GM23248 (cell line): ENCODE measurements at places on chromosomes 3 and 15.

- peak; percentile 41 for DNase-seq
Observed at GRCh38 chr3:113354307-113354706, 87.0 kb downstream of the CFAP44 start.

DNA sequence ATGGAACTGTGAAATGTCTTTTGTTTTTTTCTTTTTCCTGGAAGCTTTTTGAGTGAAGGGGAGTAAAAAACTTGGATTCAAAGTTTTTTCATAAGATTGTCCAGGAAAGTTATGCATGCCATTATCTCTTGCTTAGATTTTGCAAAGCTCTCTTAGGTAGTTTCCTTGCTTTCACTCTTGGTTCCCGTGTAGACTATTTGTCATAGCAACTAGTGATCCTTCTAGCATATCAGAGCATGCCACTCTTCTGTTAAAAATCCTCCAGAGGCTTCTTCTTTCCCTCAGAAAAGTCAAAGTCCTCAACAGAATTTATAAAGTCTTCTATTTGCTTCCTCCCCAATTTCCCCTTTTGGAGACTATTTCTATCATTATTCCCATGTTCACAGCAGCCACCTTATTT lies 21.1 kb downstream of the GTF2E1 start:
- DNase-seq, result no peak

- no peak for DNase-seq
Observed at GRCh38 chr3:61522060-61522459, 39.3 kb upstream of the PTPRG start.

- no peak for DNase-seq
Observed at GRCh38 chr15:25181293-25182097, 226.7 kb downstream of the SNRPN start.

GRCh38 chr3:55875113-55875512 lies 388.0 kb upstream of the WNT5A start:
- no peak for DNase-seq

DNA sequence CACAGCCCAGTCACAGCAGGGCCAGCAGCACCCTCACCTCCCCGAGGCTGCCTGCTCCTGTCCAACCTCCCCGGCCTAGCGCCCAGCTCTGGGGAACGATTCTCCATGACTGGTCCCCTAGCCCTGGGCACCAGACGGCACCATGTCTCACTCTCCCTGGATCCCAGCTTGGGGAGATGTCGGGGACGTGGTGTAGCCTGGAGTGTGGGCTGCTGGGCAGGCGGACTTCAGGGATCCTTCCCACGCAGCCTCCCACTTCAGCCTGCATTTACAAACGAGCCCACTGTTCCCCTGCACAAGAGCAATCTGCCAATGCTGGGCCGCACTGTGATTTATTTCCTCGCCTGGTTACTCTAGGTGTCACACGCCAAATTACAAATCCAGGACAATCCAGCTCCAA lies 31.3 kb downstream of the NUP210 start:
- DNase-seq, result no peak

DNA sequence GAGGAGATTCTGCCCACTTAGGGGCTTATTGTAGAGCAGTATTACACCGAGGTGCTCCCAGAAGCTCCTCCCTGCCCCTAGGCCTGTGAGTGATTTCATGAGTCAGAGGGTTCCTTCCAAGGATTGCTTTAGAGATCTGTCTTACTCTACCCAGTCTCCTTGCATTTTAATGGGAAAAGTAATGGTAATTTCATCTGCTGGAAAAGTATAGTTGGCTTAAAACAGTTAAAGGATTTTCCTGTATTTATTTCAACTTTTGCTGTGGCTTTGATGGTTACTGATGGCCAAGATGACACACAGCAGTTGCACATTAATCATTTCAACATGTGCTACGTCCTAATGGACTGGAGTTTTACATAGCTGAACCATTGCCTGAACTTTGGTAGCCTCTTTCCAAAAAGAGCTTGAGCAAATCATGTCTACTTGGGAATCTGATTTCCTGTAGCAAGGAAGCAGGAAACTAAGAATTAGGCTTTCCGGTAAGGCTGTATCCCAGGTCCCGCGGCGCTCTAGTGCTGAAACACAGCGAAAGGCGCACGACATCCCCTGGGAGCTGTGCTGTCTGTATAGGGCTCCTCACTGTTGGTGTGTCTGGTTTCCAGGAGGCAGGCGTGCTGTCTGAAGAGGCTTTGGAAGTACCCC lies 9.2 kb upstream of the PGPEP1L start:
- peak; percentile 84 for DNase-seq

DNA sequence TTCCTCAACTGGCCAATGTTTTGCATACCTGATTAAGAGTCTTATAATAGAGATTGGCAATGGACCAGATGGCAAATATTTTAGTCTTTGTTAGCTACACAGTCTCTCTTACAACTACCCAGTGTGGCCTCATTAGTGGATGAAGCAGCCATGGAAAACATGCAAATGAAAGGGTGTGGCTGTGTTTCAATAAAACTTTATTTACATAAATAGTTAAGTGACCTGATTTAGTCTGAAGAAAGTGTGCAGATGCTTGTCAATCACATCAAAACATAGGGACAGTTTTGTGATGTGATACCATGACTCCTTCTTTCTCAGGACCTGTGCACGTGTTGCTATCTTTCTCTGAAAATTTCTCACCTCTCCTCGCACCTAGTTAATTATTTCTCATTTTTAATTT lies 309.8 kb upstream of the GRM7 start:
- DNase-seq, result no peak

DNA sequence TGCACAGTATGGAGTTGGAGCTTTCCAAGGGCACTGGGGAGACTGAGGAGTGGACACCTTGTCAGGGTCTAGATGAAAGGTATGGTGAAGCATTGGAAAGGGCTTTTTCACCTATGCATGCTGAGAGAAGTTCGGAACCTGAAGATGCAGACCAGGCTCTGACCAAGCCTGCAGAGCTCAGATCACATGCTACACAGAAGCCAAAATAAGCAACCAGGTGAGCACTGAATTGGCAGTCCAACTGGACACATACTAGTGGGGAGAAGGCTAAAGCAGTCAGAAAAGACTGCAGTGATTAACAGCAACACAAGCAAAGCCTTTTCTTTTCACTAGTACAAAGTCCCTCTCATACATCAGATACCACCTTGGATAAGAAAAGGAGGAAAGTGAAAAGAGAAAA lies 238.3 kb upstream of the PLSCR5 start:
- DNase-seq, result no peak

DNA sequence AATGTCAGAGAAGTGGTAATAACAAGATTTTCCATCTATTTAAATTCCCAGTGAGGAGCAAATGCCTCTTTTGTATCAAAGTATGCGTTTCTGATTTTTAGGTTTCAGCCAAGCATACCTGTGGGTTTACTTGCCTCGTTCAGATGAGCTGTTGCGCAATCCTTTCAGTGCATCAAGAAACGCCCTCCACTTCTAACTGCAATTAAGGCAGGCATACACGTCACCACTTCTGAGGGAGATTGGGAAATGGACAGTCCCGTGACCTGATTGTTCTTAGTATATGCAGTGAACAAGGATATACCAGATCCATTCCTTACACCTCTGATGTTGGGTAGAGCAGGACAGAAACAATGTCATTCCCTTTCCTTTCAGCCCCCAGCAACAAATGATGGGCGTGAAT lies 219.0 kb downstream of the ITPR1 start:
- DNase-seq, result peak; percentile 90

DNA sequence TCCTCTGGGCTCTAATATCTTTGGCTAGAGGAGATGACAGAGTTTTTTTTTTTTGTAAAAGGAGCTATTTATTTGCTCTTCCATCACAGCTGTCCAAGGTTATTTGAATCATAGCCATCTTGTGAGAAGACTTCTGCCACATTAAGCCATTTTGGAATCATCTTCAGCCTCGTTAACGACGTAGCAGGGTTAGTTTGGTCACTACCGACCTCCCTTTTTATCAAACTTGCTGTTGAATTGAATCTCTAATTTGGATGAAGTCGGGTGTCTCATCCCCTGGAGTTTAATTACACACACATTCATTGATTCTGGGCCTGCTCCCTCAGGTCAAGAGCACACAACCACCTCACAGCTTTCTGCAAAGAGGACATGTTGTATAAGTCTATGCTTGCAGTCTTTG lies 238.7 kb downstream of the CPNE4 start:
- DNase-seq, result no peak

- no peak for DNase-seq
Observed at GRCh38 chr3:15083252-15083651, 15.7 kb downstream of the RBSN start.

DNA sequence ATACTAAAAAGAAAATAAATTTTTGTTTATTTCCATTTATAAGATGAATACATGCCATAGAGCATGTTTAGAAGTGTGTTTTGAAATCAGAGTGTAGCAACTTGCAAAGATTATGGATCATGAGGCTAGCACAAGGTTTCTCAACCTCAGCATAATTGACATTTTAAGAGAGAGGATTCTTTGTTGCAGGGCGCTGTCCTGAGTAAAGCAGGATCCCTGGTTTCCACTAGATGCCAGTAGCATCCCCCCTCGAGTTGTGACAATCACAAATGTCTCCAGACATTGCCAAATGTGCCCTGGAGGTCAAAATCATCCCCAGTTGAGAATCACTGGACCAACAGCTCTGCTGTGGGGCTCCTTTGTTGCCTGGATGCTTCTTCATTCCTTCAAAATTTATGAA lies 128.5 kb upstream of the RBMS3 start:
- no peak for DNase-seq

DNA sequence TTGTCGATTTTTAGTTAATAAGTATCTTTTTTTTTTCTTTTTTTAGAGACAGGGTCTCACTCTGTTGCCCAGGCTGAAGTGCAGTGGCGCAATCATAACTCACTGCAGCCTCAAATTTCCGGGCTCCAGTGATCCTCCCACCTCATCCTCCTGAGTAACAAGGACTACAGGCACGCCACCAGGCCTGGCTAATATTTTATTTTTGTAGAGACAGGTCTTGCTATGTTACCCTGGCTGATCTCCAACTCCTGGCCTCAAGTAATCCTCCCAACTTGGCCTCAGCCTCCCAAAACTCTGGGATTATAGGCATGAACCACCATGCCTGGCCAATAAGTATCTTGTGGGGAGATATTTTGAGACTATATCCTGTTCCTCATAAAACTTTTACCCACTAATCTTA lies 29.4 kb upstream of the ARID3B start:
- no peak for DNase-seq

GRCh38 chr15:98628216-98628615 lies 20.1 kb upstream of the IGF1R start:
- DNase-seq, result peak; percentile 6

DNA sequence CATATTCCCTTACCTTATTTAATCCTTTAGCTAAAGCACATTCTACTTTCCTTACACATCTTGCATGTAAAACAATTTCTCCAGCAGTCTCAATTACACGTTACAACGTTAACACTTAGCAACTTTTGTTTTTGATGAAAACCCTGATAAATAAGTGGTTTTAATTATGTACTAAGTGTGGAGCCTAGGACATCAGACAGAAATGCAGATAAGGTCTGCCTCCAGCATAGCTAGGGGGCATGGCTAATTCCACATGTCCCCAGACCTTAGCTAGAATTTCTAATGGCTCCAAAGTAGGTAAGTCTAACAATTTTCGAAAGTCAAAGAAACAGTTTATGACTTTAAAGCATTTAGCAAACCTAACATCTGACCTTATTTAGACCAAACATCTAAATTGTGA lies 77.4 kb upstream of the TERB2 start:
- DNase-seq, result no peak

DNA sequence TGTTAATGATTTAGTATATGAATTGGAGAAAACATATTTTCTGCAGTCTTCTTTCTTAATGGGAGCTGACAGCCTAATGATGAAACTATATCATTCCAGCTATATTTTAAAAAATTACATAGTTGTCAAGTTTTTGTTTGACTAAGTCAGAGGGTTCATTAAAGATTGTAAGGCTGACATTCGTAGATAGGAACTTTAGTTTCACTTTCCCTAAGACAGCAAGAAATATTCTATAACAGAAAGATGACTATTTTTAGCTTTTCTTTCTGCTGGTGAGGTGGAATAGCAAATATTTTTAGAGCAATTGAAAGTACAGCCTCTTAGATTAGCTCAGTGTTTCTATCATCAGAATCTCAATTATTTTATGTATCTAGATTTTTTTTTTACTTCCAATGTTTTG lies 60.2 kb downstream of the PIAS1 start:
- DNase-seq, result peak; percentile 68

GRCh38 chr15:91282486-91282885 lies 182.4 kb downstream of the SV2B start:
- no peak for DNase-seq

DNA sequence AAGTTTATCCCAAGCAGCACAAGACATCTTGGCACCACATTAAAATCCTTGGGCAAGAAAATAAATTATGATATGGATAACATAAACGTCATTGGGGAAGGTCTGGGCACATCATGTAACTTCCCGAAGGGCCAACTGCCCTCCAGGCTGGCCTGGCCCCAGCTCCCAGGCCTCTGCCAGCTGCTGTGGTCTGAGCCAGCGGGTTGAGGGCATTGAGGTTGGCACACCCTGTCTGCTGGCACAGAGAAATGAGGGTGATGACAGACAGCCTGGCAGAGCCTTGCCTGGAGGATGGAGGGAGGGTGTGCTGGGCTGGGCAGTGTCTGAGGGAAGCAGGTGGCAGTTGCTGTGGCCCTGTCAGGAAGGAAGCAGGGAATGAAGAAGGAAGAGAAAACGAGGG lies 3.3 kb upstream of the RBSN start:
- DNase-seq, result peak; percentile 4

DNA sequence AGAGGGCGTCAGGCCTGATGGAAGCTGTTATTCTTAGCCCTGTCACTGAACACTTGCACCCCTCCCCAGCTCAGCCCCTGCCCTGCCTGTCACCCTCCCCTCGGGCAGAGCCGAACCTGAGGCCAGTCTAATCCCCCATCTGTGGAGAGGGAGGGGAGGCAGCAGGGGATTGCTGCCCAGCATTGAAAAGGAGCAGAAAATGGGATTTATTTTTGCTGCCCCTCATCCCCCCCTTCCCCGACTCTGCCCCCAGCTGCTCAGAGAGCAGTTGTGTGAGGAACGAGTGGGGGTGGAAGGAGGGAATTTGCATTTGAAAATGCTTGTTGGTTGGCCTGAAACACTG lies 71.6 kb downstream of the EPHB3 start:
- DNase-seq, result no peak

DNA sequence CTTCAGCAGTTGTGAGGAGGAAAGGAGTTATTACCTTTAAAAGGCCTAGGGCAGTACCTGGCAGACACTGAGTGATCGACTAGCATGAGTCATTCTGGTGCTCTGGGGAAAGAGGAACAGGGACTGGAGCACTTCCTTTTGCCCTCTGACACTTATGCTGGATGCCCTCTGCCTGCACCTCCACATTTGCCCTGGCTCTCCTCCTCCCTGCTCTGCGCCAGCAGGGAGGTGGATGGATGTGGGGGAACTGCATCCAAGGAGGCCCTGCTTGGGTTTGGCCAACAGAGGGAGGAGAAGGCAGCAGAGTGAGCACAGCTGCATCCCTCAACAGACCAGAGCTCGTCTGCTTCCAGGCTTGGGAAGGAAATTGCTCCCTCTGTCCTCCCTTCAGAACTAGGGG lies 75.0 kb downstream of the SEMA5B start:
- peak; percentile 17 for DNase-seq

GRCh38 chr3:182464513-182465145 lies 328.7 kb upstream of the ATP11B start:
- no peak for DNase-seq

- no peak for DNase-seq
Observed at GRCh38 chr15:31901501-31901900, 128.8 kb upstream of the CHRNA7 start.

GRCh38 chr15:55434989-55435825 lies 26.9 kb downstream of the PIERCE2 start:
- peak; percentile 78 for DNase-seq
